Stimulated activated CD4-positive, alpha-beta T cell treated with anti-CD3 and anti-CD28 coated beads, Interleukin-2, amount 100 ng/mL, for 24 hours (primary cell): ENCODE measurements at places on chromosomes 2 and 18.

- DNase-seq = no peak
Measured at GRCh38 chr2:4499316-4500030, 796.1 kb downstream of the DCDC2C start.

DNA sequence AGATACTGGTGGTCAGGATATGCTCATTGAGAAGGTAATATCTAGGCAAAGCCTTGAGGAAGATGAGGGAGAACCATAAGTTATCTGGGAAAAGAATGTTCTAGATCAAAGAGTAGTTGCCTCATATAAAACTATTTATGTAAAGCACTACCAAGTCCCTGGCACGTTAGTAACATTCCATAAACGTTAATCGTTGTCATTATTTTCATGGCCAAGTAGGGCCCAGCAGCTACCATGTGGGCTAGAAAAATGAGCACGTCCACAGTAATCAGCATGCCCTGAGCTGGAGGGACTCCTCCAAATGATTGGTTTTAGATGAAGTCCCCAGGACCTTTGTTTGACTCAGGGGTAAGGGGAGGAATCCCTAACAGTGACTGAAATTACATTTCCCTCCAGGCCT is 32.7 kb upstream of the AFTPH start:
- DNase-seq = no peak

DNA sequence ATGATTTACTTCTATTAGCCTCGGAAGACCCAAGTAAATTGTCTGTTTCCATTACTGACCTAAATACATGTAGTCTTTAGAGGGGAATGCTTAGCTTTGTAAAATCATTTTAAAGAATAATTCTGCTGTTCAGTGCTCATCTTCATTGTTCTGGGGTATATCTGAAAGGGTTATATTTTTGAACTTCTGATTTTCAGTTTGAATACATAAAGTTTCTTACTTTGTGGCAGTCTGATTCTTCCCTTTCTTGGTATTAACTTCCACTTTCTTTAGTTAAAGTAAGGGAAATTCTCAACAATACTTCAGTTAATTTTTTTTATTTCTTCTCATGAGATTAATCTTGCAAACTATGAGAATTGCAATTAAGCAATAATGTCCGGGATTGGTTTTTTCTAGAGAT is 148.4 kb downstream of the DOCK10 start:
- DNase-seq = no peak

- no peak for DNase-seq
Measured at GRCh38 chr18:55751476-55751875, 163.5 kb upstream of the TCF4 start.

- no peak for DNase-seq
Measured at GRCh38 chr18:48902023-48902855, 48.5 kb downstream of the SMAD7 start.

- DNase-seq = no peak
Measured at GRCh38 chr2:120445449-120446143, 99.7 kb downstream of the INHBB start.

DNA sequence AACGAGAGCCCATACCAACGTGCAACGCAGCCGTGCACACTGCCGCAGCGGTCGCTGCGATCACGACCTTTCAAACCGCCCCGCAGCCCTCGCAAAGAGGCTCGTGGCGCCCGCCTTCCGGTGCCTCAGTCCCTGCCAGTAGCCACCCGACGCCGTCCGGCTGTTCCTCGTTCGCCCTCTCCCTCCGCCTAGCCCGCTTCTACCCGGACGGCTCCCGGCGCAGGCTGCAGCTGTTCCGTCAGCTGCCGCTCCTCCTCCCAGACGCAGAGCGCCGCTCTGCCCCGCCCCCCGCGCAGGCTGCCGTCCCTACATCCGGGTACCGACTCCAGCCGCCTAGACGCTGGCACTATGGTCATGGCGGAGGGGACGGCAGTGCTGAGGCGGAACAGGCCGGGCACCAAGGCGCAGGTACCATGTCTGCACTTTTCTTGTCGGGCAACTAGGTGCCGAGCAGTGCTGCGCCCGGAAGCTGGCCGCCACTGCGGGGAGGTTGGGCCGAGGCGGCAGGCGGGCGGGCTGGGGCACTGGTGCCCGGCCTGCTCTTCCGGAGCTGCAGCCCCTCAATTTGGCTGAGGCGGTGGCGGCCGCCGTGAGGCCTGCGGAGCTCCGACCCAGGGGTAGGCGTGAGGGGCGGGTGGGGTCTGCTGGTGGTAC is at the start of gene MOB4:
TSS of gene MOB4 (plus strand) at position 328 of the 654 bp plus-strand sequence. CDS start at position 349, 21 bp downstream.
- DNase-seq = peak; percentile 95

- DNase-seq = no peak
Measured at GRCh38 chr2:208280234-208280633, 14.2 kb downstream of the PIKFYVE start.

GRCh38 chr2:43513216-43513615 is 82.6 kb downstream of the THADA start:
- DNase-seq = no peak

- DNase-seq = no peak
Measured at GRCh38 chr18:7848054-7848412, 280.9 kb downstream of the PTPRM start.

DNA sequence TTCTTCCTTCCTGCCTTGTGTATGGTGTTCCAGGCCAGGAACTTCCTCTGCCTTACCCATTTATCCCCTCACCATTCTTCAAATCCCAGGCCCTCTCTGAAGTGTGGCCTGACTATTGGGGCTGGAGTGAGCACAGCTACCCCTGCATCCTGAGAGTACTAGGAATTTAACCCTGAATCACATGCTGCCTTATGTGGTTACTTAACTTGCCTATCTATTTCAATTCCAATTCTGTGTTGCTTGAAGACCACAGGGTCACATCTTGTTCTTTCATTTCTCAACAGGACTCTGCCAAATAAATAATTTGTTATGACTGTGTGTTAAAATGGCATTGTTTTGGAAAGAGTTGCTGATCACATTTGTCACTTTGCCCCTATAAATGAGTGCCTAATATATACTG is 108.6 kb downstream of the CERS6 start:
- DNase-seq = no peak
